ENCODE measurements at places on chromosomes 12 and 14.

DNA sequence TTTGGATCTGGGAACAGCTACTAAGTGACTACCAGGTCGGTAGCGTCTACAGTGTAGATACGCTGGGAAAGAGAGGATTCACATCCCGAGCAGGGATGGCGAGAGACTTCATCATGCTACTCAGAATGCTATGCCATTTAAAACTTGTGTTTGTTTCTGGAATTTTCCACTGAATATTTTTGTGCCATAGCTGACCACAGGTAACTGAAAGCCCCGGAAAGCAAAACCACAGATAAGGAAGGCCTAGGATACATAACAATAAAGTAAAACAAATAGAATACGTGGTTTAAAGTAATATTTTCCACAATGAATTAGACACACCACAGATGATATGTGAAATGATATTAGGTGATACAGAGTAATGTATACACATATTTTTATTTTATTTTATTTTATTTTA, 7.9 kb upstream of the HCAR1 start:
- DNase-seq: no peak

GRCh38 chr12:54028314-54029201, at the start of gene HOXC6:
TSS of gene HOXC6 (plus strand) at chr12:54028440. CDS start at chr12:54028522, 82 bp downstream.
- no peak for DNase-seq

GRCh38 chr12:92614001-92614400, 88.8 kb upstream of the PLEKHG7 start:
- DNase-seq: no peak

DNA sequence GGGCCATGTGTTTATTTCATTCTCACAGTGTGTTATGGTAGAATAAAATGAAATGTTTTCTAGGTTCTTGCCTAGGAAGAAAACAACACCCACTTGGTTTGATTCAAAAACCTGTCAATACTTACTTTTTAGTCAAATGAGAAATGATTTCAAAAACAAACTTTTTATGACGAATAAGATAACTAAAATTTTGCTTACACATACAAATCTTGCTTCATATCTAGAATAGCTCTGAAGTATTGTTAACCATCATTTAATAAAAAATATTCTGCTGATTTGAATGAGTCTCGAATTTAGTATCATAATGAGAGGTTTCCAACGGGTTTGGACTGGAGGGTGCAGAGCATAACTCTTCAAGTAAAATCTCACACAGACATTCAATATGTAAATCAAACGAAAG, 23.2 kb downstream of the SLCO1C1 start:
- DNase-seq: no peak

DNA sequence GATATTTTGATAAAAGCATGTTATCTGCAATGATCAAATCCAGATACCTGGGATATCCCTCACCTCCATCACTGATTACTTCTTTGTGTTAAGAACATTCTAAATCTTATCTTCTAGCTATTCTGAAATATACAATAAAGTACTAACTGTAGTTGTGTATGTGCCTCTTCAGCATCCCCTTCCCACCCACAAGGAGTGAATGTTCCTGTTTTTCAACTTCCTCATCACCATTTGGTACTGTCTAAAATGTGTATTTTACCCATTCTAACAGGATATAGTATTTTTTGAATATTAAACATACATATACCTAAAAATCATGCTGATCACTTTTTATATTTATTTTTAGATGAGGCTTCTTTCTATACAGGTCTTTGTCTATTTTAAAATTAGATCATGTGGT, 1252.6 kb downstream of the TMEM121 start:
- no peak for DNase-seq

GRCh38 chr12:89352242-89352491, 134 bp downstream of the DUSP6 start:
- no peak for DNase-seq

DNA sequence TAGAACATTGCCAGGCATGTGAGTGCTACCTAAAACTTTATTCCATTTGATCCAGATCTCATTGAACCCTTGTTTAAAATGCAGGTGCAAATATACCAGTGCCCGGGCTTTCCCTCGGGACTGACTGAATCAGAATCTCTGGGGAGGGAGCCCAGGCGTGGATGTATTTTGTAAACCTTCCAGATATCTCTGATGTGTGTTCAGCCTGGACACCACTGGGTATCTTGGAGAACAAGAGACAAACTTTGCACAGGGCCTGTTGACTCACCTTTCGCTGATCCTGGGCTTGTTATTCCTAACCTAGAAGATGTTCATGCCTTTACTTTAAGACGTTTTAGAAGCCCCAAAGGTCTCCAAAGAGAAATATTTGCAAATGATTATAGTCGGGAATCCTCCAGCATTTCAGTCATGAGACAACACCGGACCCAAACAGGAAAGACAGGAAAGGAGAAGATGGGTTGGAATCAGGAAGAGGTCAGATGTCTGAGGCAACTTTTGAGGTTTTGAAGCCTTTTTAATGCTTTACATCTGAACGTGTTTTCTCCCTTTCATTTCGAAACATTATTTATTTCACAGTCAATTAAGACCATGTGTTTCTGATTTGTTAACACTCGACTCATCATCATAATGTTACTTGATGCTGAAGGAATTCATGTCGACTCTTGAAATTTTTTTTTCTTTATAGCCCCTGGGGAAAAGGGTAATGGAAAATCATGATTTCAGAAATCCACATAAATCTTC, 118.6 kb downstream of the PLXNC1 start:
- DNase-seq: no peak
